Ovary (tissue), 10 donors: ENCODE measurements at places on chromosomes 12 and 14. TPM values are rescaled to one million over a fixed set of nuclear protein-coding genes. Genes with fewer than 3 reads are reported as not detected.

- DNase-seq: no peak
Observed at GRCh38 chr14:61472011-61472672, 150.8 kb downstream of the PRKCH start.

TAS2R7 gene
- total RNA-seq: not detected

DNA sequence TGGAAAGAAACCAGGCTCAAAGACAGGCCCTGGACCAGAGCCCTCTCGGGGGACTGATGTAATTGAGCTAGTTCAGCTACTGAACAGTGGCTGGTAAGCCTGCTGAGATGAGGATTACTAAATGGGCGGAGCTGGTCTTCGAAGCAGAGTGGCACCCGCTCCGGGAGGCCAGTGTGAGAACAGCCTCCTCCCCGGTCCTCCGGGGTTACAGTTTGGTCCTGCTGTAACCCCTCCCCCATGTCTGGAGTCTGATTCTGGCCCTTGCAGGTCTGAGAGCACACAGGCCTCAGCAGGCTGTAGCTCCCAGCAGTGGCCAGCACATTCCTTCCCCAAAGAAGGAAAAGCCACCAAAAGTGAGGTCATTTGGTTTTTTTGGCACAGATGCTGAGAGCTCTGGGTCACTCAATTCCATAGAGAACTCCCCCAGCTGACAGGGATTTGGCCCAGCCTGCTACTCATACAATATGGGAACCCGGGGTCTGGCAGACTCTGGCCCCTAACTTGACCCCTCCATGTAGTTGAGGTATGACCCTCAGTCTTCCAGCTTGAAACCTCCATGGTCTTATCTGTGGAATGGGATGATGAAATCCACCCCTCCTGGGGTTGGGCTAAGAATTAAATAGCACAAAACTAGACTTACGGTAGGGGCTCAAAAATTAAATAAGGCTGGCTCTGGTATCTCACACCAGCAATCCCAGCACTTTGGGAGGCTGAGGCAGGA, 39.0 kb downstream of the ACTN1 start:
- DNase-seq: peak; percentile 59

- DNase-seq: no peak
Observed at GRCh38 chr12:33253178-33253577, 186.4 kb downstream of the SYT10 start.

RNASE2 gene
- not detected for total RNA-seq

DPPA3 gene
- total RNA-seq: not detected

SCNN1A gene
- total RNA-seq: 10.8 TPM

NGB gene
- not detected for total RNA-seq

SLC39A9 gene
- total RNA-seq: 35.3 TPM

DNA sequence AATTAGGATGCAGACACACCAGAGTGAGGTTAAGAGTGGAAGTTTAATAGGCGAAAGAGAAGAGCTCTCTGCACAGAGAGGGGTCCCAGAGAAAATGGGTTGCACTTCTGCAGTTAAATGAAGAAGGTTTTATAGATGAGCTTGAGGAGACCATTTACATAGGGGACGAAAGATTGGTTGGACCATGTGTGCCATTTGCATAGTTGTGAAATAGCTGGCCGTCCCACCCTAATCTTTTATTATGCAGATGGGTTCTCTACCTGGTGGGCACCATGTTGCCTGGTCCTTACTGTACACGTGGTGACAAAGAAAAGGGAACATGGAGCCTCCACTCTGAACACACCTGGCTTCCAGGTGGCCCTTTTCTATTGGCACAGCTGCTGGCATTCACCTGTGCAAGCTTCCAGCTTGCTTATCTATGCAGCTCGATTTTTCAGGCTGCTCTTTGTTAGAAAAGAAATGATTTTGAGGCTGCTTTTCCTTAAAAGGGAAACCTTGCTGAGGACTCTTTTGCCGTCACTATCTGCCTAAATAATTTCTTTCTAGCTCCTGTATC, 67.1 kb upstream of the SRSF5 start:
- no peak for DNase-seq

SMCO3 gene
- not detected for total RNA-seq

NABP2 gene
- 31.1 TPM for total RNA-seq

- DNase-seq: peak; percentile 55
Observed at GRCh38 chr14:65156568-65157366, 54.5 kb upstream of the MAX start.

NOS1 gene
- total RNA-seq: 0.10 TPM

NOC4L gene
- total RNA-seq: 8.6 TPM

DNA sequence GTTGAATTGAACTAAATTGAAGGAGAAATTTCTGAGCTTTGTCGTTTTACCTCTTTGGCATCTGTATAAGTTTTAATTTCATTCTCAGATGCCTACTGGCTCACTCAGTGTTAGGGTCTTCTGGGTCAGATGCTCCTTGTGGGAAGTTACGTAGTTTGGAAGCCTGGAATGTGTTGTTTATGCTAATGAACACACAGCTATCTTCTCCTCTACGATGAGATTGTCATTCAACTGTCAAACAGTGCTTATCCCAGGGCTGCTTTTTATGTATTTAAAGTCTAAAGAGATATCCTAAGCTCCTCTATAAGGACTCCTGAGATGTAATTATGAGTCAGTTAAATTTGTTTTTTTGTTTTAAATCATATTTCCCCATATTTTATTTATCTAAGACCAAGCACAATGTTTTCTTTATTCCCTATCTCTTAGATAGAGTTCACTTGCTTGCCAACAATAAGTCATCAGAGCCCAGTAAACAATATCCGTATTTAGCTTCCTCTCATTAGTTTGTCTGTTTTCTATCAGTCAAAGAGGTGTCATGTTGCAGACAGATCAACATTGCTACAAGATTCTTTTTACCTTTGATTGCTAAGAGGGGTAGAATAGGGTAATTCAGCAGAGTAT, 368.0 kb upstream of the PDE3A start:
- DNase-seq: no peak

DNA sequence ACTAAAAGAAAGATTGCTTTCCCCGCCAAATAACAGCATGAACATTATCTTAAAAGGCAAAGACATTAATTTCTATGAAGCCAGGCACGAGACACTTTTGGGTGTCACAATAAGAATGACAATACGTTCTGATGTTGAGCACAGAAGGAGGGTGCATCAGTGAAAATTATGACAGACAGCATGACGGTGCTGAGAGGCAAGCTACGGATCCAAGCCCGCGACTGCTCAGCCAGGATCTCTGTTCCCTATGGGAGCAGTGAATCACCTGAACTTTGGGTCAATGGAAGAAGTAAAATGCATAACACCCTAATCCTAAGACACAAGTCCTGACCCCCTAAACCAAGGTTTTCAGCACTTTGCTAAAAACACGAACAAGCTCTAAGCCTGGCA, 51.7 kb downstream of the SLC25A47 start:
- DNase-seq: no peak

DNA sequence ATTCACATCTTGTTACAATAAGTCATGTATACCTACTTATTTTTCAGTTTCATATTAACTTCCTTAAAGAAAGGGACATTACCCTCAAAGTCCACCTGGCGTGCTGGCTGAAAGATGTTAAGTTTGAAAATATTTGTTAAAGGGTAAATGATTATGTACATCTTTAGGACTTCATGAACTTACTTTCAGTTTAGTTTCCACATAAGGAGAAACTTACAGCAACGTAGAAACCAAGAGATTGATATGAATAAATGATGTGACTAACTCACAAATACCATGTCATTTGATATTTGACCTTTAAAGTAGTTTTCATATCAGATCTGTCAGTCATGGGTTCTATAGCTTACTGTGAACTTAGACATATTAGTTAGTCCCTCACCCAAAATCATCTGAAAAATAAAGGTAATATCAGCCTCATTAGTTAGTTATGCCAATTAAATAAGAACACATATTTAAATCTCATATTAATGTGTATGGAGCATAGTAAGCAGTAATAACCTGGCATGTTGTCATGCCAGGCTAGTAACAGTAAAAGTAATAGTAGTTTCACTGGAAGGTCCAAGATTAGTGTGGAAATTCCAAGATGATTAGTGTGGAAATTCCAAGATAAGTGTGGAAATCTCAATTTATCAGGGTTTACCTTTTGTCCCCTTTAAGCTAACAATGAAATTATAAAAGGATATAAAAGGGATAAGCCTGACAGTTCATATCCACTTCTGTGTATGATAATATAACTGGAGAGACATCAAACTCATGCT, 1.9 kb upstream of the CLEC2D start:
- no peak for DNase-seq

- DNase-seq: no peak
Observed at GRCh38 chr12:110224379-110225304, 56.4 kb upstream of the ATP2A2 start.

DIO2 gene
- total RNA-seq: 0.18 TPM

DNA sequence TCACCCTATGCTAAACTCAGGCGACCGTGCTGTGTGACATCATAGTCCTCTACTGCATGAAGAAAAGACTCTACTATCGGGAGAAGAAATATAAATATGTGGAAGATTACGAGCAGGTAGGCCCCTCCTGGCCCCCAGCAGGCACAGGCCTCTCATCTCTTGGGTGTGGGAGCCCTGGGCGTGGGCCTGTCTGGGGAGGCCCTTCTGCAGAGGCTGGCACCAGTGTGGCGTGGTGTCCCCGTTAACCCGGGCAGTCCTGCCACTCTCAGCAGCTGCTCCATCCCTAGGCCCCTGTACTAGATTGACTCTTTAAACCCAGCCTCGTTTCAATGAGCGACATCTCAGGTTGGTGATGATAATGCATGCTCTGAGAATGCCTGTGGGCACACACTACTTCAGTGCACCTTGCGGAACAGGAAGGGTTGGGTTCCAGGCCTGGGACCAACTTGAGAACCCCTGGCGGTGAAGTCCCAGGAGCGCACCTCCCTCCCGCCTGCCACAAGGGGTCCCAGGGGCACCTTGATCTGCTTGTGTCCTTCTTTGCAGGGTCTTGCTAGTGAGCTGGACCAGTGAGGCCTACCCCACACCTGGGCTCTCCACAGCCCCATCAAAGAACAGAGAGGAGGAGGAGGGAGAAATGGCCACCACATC, 23.2 kb downstream of the P2RX4 start:
- no peak for DNase-seq

DNA sequence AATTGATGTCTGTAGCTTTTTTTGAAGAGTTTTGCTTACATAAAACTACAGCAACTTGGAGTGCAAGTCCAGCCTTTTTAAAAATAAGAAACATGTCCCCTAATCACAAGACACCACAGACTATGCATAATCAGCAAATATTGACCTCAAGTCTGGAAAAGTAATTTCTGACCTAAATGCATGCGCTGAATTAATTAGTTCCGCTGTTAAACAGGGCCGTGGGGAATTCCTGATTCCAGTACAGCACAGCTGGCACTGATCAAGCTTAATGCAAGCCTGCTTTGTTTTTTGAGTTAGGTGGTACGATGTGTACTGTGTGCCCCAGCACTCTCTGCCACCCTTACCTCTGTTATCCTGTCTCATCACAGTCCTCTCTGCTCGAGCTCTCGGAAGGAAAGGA, 9.2 kb downstream of the MLH3 start:
- DNase-seq: no peak

GRCh38 chr12:108801736-108802100, 55.7 kb downstream of the SSH1 start:
- DNase-seq: no peak

EFS gene
- total RNA-seq: 44.2 TPM

- DNase-seq: peak; percentile 26
Observed at GRCh38 chr12:67069451-67070306, 199.5 kb upstream of the CAND1 start.

DNA sequence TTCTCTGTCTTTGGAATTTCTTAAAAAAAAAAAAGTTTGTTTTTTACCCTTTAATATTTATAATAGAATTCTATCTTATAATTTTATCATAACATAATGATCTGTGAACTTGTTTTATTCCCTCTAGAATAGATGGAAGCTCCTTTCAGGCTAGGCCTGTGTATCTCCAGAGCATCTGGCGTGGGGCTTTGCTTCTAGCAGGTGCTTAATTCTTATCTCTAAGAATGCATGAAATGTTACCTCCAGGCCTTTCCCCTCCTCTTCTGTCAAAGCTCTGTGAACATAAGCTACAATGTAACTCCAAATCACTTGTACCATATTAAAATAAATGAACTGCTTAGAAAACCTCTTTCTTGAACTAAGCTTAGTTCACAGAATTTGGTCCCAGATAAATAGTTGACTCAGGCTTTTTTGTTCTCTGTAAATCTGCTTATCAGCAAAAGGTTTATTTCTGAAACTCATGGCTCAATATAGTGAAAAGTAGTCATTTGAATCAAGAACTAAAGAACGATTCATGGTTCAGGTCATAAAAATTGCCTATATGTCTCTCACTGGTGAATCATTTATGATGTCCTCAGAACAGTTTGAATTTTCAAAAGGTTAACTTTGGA, 407.1 kb downstream of the TRHDE start:
- DNase-seq: no peak

DBX2 gene
- total RNA-seq: not detected

ADAMTS20 gene
- total RNA-seq: not detected

GRCh38 chr12:121295116-121295745, 1.3 kb downstream of the CAMKK2 start:
- no peak for DNase-seq

APEX1 gene
- 141 TPM for total RNA-seq
